ENCODE measurements at places on chromosomes 11 and 22. TPM values are rescaled to one million over a fixed set of nuclear protein-coding genes. Genes with fewer than 3 reads are reported as not detected.

MN1 gene
- 9.6 TPM for total RNA-seq

C11orf97 gene
- not detected for total RNA-seq

PDE3B gene
- total RNA-seq = 9.1 TPM

GLYATL2 gene
- not detected for total RNA-seq

DDX25 gene
- total RNA-seq = not detected

MMP13 gene
- not detected for total RNA-seq

ELFN2 gene
- not detected for total RNA-seq

SMTNL1 gene
- total RNA-seq = not detected

KRTAP5-7 gene
- total RNA-seq = not detected

IFITM1 gene
- total RNA-seq = 169 TPM

SLC22A12 gene
- not detected for total RNA-seq
